T-cell (primary cell): ENCODE measurements at places on chromosomes 6 and 20.
A peak's percentile ranks its signal among the peaks of the same experiment; 100 is the strongest.

GRCh38 chr20:60857708-60858107 lies 394.4 kb upstream of the CDH4 start:
- no peak for DNase-seq

DNA sequence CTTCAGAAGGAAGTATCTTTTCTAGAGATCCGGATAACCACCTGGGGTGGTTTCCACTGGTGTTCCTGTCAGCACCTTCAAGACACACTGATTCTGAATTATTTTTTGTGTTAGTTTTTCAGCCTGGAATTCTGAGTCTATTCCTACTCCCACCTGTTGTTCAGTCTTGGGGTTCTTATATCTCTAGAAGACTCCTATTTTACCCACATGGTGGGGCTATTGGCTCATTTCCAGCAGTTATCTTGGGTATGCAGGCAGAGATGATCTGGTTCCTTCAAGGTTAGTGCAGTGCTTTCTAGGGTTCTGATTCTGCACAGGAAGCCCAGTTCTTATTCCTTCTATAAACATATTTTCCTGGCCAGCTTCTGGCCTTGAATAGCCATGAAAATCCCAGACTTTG lies 175.6 kb upstream of the PDE7B start:
- peak; percentile 17 for DNase-seq

GRCh38 chr20:61761453-61762166 lies 304.1 kb downstream of the TAF4 start:
- DNase-seq: no peak

GRCh38 chr6:110534731-110535492 lies 58.5 kb upstream of the SLC22A16 start:
- DNase-seq: no peak

DNA sequence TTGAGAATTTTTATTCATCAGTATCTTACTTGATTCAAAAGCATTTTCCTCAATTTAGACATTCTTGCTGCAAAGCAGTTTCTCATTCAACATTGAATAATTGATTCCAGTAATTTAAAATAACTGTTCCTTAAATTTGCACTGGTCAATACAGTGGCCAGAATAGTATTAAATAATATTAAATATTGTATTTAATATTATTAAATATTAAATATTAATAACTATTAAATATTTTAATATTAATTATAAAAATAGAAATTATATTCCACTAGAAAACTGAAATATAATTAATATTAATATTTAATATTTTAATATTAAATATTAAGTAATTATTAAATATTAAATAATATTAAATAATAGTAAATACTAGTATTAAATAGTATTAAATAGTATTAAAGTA lies 758.8 kb downstream of the EYS start:
- DNase-seq: no peak

DNA sequence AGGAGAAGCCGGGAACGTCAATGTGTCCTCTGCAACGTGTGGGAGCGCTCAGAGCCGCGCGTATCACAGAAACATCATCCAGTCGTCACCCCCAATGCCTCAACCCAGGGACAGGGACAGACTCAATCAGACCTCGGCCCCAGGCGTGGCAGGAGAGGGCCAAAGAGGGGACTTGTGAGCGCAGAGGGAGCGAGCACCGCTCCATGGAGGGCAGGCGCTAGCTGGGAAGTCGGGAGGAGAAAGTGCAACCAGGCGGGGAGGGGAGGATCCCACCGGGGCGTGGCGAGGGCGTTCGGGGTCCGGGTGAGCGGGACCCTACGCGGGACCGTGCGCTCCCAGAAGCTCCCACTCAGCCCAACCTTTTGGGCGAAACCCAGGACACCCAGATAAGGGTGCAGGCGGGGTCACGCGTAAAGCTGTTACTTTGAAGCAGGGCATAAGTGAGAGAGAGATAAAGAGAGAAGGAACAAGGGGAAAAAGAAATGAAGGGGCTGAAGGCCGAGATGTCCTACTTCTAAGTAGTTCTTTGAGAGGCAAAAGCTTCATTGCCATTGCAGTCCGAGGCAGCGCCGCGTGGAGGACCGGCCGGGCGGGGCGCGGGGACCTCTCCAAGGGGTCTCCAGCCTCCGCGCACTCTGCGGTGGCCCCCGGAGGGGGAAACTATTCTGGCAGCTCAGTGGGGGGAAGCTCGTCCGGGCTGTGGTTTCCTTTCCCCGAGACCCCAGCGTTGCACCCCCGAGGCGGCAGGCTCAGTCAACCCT lies 862 bp upstream of the SOBP start:
- no peak for DNase-seq

DNA sequence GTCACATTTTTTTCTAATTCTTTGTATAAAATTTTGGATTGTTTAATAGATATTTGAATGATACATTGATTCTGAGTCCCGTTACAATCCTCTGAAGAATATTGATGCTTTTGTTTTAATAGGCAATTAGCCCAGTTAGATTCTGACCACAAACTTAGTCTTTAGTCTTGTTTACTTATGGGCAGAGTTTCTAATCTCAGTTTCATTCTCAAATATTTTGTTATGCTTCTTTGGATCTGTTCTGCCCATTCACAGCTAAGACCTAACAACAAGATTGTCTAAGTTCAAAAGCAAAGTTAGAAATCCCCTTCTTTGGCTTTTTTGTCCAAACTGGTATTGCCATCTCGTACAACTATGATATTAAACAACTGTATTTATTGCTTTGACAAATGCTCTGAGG lies 58.0 kb downstream of the TBXT start:
- DNase-seq: no peak

GRCh38 chr20:34915749-34916455 lies 39.5 kb downstream of the ACSS2 start:
- DNase-seq: no peak

DNA sequence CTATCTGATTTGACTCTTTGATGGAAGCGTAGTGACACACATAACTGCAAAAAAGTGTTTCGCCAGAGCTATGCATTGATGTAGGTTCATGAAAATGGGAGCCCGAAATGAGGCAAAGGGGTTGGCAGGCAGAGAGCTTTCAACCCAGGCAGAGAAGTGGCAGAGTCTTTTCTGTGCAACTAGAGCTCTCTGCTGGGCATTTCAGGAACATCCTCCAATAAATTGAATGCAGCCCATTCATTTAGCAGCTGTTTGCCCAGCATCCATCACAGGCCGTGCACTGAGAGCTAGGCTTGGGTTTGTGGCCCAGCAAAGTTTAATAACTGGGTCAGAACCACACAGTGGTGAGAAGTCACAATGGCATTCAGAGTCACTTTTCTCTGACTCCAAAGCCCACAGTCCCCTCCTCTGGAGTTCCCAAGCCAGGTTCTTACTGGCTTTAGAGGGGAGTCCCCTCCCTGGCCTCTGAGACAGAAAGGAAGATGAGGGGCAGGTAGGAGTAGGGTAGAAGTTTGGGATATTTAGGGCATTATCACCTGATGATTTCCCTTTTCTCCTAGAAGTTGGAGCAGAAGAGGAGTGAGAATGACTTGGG lies 31.8 kb upstream of the ELMO2 start:
- DNase-seq: no peak

DNA sequence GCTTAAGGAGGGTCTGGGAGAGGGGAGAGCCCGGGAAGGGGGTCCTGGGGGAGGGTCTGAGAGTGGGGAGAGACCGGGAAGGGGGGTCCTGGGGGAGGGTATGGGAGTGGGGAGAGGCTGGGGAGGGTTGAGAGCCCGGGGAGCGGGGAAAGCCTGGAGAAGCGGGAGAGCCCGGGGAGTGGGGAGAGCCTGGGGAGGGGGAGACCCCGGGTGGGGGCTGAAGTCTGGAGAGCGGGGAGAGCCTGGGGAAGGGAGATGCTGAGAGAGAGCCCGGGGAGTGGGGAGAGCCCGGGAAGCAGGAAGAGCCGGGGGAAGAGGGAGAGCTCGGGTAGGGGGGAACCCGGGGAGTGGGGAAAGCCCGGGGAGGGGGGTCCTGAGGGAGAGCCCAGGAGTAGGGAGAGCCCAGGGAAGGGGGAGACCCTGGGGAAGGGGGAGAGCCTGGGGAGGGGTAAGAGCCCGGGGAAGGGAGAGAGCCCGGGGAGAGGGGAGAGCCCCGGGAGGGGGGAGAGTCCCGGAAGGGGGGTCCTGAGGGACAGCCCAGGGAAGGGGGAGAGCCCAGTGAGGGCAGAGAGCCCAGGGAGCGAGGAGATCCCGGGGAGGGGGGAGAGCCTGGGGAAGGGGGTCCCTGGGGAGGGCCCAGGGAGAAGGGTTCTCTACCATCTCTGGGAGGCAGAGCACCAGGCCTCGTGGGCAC lies 148.5 kb downstream of the SYNDIG1 start:
- no peak for DNase-seq

DNA sequence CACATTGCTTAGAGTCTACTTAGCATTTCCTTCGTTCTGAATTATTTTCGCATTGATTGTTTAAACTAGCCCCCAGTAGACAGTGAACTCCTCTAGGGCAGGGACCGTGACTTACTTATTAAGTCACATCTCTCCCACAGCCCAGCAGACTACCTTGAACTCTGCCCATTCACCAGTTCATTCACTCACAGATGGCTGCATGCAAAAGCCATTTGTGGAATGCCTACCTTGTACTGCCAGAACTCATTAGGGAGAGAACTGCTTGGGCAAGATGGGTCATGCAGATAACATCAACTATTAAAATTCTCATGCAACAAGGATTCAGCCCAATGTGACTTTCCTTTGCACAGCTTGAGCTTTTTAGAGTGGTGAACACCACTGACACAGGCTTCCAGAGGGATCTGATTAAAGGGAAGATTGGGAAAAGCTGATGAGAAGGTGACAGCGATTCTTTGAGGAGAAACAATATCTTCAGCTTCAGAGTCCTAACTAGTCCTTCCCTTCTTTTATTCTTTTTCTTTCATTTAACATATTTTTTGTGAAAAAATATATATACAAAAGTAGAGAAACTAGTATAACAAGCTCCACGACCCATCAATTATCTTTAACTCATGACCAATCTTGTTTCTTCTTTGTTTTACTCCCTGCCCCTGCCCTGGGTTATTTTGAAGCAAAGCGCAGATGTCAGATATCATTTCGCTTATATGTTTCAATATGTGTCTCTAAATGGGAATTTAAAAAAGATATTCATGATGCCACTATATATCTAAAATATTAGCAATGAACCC lies 273.9 kb downstream of the CDC5L start:
- no peak for DNase-seq

GRCh38 chr6:5438922-5439584 lies 177.7 kb downstream of the FARS2 start:
- no peak for DNase-seq

GRCh38 chr6:80316686-80317231 lies 210.3 kb downstream of the BCKDHB start:
- DNase-seq: no peak

- no peak for DNase-seq
These were observed 230.6 kb upstream of the SUPT3H start for GRCh38 chr6:45608252-45608913.

- no peak for DNase-seq
These were observed 39.1 kb upstream of the PAK5 start for GRCh38 chr20:9877932-9878495.

GRCh38 chr6:7425808-7426190 lies 36.2 kb downstream of the RIOK1 start:
- no peak for DNase-seq

DNA sequence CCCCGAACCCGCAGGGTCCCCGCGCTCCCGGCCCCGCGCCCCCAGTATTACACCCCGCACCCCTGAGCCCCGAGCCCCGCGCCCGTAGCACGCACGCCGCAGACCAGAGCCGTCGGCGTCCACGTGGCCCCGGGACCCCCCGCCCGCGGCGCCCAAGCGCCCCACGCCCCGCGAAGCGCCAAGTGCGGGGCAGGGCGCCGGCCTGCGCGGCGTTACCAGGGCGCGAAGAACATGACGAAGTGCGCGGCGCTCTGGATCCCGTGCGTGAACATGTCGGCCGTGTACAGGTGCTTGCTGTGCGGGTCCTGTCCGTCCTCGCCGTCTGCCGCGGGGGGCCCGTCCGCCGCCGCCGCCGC lies 312 bp downstream of the TXNDC5 start:
- DNase-seq: no peak

- no peak for DNase-seq
These were observed 3.9 kb downstream of the STXBP5 start for GRCh38 chr6:147207837-147208754.

DNA sequence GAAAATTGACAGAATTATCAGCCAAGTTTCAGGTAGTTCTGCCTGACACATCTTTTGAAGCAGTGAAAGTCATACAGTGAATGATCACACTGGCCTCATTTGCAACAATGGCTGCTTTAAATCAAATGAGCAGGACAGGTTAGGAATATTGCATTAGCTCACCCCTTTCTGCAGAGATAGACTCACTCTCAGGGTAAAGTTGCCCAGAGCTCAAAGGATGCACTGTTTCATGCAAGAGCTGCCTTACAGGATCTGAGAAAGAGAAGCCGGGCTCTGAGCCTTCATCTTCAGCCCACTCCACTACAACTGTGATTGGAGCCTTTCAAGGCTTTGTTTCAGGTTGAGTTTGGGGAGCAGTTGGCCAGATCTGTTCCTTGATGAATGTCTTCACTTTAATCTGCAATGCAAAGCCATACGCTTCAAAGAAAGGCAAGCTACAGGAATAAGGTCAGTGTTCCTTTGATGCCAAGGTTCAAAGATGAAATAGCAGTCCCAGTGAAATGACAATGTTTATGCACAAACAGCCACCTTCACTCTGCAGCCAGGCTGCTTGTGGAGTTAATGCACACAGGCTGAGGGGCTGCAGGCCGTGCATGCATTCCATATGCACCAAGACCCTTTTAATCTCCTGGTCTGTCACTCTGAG lies 90.9 kb upstream of the ISM1 start:
- DNase-seq: no peak

GRCh38 chr20:8389381-8390036 lies 257.4 kb downstream of the PLCB1 start:
- no peak for DNase-seq

- no peak for DNase-seq
These were observed at the start of gene LGSN for GRCh38 chr6:63319939-63320338. LGSN (minus strand) TSS chr6:63319983; CDS start chr6:63319943, 40 bp downstream.

DNA sequence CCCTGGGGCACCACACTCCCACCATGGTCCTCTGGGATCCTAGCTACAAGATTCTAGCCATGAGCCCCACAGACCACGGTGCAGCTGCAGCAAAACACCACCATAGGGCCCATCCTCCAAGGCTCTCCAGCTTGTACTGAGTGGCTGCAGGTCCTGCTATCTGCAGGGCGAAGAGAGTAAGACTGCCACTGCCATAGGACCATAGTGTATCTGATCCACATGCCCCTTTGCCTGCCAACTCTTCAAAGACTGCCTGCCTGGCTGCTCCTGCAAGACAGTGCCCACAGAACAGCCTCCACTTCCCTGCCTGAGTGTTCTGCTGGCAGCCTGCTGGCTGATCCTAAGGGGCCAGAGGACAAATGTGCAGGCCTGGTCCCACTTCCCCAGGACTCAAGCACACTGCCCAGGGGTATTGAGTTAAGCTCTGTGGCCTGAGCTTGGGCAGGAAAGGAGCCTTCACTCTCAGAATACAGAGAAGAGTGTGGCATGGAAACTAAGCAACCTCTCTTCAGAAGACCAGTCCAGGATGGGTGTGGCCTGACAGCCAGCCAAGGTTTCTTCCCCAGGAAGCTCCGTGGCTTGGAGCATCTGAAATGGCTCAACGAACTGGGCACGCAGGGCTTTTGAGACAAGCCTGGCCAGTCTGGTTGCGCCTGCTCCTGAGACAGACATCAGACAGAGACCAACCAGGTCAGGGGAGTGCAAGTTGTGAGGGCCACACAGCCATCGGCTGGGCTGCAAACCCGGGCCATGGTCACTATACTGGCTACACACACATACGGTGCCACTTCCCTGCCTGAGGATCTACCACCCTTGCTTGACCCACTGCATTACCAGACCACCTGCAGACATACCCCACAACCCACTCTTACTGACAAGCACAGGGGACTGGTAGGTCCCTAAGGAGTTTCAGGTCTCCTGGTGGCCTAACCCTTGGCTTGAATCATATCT lies 54.5 kb downstream of the RNGTT start:
- no peak for DNase-seq
